Small intestine (tissue), 16 donors: ENCODE measurements at places on chromosomes 1 and 21.

GRCh38 chr1:228986093-228986904 lies 251.0 kb downstream of the RHOU start:
- DNase-seq = no peak

DNA sequence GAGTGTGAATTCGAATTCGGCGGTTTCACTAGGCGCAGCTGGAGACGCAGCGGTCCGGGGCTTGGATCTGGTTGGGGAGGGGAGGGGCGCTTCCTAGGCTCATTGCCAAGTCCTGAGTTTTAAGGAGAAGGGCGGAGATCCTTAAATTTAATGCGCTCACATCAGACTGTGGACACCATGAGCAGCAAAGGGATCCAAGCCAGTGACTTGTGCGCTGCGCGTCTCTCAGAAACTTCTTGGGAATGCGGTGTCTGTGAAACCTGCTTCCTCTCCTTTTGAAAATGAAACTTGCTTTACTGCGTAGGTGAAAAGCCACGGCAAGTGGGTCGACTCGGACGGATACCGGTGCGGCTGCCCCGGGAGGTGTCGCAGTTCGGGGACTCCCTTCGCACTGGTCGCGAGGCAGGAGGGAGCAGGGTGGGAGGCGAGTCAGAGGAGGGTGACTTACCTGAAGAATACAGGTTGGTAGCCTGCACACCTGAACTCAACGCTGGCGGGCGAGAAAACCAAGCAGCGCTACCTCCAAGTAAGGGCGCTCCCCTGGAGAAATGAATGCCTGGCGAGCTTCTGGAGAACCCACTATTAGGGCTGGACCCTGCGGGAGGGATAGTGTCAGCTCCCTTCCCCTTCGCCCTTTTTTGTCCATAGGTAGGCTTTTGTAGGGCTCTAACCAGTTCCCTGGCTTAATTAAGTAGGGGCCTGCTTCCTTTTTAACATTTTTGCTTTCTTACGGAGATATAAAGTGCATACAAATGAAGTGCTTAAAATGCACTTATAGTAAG lies 992 bp downstream of the TENT5C start:
- DNase-seq = peak; percentile 82

GRCh38 chr1:229440851-229441537 lies 7.1 kb upstream of the ACTA1 start:
- no peak for DNase-seq

GRCh38 chr21:14751011-14751410 lies 204.9 kb upstream of the SAMSN1 start:
- DNase-seq = no peak

- DNase-seq = no peak
These were observed 106.6 kb downstream of the BCAR3 start for GRCh38 chr1:93574991-93575390.

- DNase-seq = no peak
These were observed 127.8 kb downstream of the OSBPL9 start for GRCh38 chr1:51744506-51745303.

DNA sequence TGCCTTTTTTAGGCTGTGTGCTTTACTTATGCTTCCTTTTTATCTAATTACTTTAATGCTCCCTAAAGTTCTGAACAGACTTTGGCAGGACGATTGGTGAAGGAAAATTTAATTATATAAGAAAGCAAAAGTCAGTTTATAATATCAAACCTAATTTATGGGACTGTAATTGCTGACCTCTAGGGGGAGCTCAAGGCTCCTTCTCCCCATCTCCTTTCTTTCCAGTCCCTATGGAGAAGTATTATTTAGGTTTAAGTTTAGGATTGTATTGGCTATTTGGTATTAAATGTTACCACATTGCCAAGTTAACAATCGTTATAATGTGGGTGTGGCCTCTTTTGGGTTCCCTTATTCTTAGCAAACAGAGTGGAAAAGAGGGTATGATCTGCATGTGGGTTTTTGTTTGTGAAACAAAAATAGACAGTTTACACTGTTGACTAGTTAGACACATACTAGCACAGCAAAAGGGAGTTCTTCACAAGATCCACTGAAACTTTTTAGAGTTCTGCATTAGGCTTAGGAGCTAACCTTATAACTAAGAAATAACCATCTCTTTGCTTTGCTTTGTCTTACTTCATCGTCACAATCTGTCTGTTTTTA lies 48.2 kb upstream of the TNFSF4 start:
- peak; percentile 16 for DNase-seq

DNA sequence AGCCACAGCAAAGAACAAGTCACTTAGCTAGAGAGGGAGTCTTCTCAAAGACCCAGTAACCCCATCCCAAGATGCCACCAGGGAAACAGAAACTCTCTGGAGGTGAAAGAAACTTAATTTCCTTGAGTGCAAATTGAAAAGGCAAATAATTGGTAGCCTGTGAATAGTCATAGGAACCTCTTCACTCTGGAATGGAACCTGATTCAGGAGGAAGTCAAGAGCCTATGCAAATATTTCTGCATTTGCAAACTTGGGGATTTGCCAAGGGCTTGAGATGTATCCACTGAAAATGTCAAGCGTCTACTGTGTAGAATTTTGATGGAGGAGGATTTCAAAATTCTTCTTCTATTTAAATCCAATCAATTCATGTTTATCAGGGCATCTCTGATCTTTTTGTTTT lies 5.7 kb downstream of the HIVEP3 start:
- no peak for DNase-seq

DNA sequence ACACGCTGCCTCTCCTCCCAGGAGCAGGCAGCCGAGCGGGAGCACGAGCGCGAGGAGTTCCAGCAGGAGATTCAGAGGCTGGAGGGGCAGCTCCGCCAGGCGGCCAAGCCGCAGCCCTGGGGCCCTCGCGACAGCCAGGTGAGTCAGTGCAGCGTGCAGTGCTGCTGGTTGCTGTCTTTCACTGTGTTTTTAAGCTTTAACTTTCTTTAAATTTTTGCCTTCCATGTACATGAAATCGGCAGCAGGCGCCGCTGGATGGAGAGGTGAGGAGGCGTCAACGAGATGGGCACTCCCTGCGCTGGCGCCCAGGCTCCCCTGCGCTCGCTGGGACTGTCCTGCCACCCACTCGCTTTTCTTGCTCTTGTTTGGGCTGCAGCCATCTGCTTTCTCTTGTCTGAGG lies 60.7 kb upstream of the DIP2A start:
- no peak for DNase-seq

DNA sequence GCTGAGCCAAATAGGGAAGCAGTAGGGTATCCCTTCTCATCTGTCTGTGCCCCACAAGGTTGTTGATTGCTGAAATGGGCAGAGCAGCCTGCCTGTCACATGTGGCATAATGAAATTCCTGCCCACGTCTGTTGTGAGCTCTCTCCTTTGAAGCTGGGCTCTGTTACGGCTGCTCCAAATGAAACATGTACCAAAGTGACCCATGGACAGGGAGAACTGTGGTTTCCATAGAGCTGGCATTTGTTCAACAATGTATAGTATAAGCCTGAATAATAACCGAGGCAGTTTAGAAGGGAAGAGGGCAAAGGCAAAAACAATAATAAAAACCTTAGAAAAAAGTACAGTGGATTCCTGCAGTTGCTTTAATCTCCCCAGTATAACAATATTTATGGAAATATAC lies 149.7 kb downstream of the LYPLAL1 start:
- DNase-seq = no peak

GRCh38 chr1:97820470-97821188 lies 100.2 kb downstream of the DPYD start:
- peak; percentile 33 for DNase-seq

- DNase-seq = no peak
These were observed 186.6 kb downstream of the GRIK3 start for GRCh38 chr1:36847761-36848160.

DNA sequence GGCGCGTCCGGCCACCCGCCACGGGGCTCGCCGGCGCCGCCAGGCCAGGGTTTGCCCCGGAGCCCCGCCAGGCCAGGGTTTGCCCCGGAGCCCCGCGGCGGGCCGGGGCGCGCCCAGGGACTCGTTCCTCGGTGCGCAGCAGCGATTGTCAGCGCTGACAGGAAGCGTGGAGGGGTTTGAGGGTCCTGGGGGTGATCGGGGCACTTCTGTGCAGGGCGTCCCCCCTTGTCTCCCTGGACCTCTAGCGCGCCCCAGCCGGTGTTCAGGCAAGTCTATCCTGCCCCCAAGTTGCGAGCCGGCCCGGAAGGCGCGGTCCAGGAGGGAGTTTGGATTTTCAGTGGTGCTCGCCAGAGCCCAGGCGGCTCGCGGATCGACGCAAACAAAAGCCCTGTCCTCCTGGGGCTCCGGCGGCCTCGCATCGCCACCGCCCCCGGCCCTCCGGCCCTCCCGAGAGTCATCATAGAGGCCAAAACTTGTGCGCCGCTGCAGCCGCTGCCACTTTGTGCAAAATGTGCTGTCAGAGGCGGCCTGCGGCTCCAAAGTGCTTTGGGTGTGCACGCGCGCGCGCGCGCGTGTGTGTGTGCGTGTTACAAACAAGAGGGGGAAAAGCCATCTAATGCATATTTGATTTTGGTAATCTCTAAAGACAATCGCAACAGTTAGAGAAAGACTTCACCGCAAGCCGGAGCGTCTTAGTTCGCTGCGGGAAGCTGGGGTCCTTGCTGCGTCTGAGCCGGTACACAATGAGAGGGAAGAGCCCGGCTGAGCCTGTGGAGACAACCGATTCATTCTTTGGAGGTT lies 1.0 kb downstream of the ROR1 start:
- peak; percentile 80 for DNase-seq

- DNase-seq = peak; percentile 82
These were observed 18.5 kb upstream of the RAB4A start for GRCh38 chr1:229252228-229252984.

DNA sequence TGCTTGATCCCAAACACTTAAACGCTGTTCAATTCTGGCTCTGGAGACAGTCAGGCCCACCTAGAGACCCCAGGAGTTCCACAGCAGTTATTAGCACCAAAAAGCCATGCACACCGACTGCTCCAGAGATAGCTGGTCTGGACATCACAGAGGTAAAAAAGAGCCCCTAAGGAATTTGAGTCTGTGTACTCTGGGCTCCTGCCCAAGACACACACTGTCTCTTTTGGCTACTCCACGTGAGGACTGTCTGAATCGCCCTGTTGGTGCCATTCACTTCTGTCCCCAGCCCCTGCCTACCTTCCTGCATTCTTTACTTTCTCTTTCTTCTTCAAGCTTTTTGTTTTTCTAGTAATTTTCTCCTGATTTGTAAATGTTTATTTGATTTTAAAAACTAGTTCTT lies 197.4 kb downstream of the ADGRL2 start:
- DNase-seq = no peak

- DNase-seq = no peak
These were observed 74.1 kb downstream of the ADARB1 start for GRCh38 chr21:45148316-45148990.

DNA sequence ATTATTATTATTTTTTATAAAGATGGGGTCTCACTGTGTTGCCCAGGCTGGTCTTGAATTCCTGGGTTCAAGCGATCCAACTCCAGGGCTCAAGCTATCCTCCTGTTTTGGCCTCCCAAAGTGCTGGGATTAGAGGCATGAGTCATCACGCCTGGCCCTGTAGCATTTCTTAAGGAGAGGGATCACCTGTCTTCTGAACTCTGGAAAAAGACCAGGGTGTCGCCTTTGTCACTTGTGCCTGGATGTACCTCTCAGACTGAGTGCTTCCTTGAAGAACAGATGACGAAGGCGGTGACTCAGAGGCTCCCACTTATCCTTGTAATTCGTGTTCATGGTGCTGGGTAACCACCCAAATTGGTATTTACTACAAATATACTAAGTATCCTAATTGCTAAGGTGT lies 2.4 kb upstream of the CGN start:
- DNase-seq = peak; percentile 99

DNA sequence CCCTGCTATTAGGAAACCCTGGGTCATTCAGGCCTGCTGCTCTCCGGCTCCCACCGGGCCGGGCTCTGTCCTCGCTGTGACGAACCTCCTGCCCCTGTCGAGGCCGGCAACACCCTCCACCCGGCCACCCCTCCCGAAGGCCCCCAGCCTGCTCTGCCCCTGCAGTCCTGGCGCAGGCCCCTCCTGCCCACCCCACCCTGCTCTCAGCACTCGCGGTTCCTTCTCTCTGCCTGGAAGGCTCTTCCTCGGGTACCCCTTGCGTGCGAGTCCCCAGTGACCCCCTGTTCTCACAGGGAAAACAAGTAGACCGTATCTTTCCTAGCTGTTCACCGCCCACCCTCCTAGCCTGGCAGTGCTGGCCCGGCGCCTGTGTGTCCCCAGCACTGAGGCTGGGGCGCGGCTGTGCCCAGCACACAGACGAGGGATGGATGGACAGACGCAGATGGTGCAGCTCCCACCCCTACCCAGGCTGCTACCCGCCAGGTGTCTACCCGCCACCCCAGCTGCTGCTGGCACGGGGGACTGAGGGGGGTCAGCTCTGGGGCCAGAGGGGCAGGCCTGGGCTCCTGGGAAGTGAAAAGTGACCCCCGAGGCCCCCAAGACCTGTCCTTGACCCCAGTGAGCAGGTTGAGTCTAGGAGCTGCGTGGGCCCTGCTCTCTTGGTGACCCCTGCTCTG lies 3.1 kb upstream of the VWA1 start:
- no peak for DNase-seq

DNA sequence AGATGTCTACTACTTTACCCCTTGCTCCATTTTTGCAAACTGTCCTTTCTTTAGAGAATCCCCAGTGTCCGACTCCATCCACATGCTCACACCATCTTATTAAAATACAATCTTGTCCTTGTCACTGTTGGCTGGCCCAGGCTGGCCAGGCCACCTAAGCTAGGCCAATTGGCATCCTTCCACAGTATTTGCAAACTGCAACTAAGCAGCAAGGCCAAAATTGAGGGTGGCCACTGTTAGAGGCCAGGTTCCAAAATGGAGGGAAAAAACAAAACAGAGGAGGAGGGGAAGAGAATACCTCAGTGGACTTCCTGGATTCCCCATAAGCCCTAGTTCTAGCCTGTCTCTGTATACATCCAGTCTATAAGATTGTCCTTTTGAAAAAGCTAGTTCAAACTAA lies 4.3 kb downstream of the FAM89A start:
- no peak for DNase-seq

GRCh38 chr1:93031711-93032110 lies 47.4 kb upstream of the MTF2 start:
- DNase-seq = no peak

DNA sequence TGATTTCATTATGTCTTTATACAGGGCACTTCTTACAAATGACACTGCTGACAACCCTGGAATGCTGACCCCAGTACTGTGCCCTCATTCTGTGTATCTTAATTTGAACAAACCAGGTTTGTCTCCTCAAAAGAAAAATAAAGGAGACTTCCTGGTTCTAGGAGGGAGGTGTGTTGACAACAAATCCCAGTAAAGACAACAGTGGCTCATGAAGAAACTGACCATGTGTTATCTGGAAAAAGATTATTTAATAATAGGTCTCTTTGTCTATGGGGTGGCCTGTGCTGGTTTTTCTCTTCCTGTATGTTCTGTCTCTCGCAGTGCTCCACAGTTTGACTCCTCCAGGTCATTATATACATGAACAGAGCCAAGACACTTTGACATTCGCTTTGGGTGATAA lies 454.6 kb downstream of the LMO4 start:
- DNase-seq = no peak
